ENCODE measurements at places on chromosomes 6 and 20.

- DNase-seq = no peak
Measured at GRCh38 chr20:59809630-59810448, 123.6 kb downstream of the SYCP2 start.

DNA sequence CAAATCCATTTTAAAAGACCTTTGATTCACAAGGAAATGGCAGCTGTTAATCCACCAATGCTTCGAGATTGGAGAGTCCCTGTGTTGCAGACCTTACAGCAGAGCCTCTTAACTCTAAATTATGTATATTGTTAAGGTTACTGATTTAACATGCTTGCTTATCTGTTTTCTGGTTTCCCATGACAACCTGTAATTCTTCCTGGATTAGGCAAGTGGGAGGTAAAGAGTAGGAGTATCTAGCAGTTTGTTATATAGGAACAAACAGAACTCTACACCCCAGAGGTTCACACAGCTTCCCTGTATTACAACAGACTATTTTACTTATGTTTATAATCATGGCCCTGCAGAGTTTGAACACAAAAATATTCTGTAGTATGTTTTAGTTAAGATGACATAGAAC, 39.5 kb downstream of the NKX2-4 start:
- DNase-seq = no peak

- DNase-seq = no peak
Measured at GRCh38 chr6:24719125-24719971, at the start of gene C6orf62. Gene C6orf62, minus strand, starts transcription at chr6:24719154. Its CDS starts 486 bp downstream, at chr6:24718668.

DNA sequence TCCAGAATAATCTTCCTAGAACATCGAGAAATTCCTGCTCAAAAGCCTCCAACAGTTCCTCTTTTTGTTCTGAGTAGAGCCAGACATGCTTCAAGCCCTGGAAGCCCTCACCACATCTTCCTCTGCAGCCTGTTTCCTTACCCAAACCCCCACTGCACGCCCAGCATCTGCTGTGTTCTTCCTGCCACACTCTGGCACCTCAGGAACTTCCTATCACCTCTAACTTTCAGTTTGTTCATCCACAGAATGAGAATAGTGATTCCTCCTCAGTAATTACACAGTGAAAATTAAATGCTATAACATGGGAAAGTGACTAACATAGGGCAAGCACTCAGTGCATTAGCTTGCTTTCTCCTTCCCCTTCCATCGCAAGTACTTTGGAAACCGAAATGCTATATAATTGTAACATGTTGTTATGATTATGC, 26.3 kb downstream of the C6orf89 start:
- no peak for DNase-seq

GRCh38 chr6:152380351-152380767, 256.8 kb downstream of the SYNE1 start:
- no peak for DNase-seq

- no peak for DNase-seq
Measured at GRCh38 chr20:22918286-22918983, 116.7 kb upstream of the SSTR4 start.

GRCh38 chr20:17327185-17328148, 100.6 kb downstream of the PCSK2 start:
- DNase-seq = no peak

GRCh38 chr6:13369591-13369990, 41.3 kb upstream of the TBC1D7 start:
- no peak for DNase-seq

DNA sequence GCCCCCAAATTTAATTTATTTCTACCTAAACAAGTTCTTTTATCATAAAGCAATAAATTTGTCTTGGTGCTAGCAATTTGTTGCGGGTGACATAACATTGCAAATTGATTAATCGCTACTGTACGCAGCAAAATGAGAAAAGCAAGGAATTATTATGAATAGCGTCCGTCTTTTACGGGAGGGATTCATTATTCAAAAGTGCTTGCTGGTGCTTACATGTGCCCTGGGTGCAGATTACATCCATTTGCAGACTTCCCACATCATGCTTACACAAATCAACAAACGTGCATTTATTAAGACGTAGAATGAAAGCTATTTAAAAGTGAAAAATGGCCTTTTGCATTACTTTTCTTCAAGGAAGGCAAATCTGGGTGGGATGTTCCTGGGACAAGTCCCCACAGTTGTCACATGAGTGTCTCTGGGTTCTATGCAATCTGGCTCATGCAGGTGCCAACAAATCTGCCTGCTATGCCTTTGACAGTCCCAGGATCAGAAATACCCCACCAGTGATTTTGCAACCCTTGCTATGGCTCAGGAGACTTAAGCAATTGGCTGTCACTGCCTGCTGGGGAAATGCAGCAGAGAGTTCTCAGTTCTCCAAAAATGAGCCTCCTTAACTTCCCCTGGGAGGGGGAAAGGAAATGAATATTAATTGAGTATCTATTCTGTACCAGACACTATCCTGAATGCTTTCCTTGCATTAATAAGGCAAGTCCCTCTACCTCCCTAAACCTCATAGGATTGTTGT, 30.1 kb upstream of the MAFB start:
- DNase-seq = no peak

DNA sequence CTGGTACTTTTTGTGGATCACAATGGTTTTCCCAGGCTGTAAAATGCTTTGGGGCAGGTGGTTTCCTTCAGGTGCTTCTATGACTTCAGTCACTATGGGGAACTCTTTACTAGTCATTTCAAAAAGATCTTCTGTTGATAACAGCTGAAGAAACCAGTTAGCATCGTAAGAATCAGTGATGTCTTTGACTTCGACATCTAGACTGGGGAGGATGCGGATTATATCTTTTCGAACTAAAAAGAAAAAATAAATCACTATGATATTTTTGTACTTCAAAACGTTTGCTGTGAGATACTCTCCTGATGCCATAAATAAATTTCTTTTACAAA, 87.2 kb downstream of the THEMIS start:
- no peak for DNase-seq

DNA sequence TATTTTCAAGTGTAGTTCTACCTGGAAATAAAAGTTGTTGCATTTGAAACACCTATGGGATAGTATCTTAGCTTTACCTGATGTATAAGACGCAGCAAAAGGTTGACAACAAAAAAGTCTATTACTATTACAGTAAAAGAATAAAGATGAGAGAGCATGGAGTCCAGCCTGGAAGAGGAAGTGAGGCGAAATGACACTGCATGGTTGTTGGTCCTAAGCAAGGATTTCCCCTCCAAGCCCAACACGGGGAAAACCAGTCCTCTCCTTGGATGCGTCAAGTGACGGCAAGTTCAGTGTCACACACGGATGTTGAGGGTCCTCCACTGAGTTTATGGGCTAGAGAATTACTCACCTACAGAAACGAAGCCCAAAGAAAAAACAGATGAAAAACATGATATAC, 51.7 kb downstream of the COL11A2 start:
- DNase-seq = no peak

GRCh38 chr20:47754388-47754715, 30.9 kb downstream of the SULF2 start:
- no peak for DNase-seq

GRCh38 chr6:92648364-92649086, 770.8 kb downstream of the EPHA7 start:
- no peak for DNase-seq

- no peak for DNase-seq
Measured at GRCh38 chr6:33716890-33717632, 5.6 kb upstream of the UQCC2 start.

DNA sequence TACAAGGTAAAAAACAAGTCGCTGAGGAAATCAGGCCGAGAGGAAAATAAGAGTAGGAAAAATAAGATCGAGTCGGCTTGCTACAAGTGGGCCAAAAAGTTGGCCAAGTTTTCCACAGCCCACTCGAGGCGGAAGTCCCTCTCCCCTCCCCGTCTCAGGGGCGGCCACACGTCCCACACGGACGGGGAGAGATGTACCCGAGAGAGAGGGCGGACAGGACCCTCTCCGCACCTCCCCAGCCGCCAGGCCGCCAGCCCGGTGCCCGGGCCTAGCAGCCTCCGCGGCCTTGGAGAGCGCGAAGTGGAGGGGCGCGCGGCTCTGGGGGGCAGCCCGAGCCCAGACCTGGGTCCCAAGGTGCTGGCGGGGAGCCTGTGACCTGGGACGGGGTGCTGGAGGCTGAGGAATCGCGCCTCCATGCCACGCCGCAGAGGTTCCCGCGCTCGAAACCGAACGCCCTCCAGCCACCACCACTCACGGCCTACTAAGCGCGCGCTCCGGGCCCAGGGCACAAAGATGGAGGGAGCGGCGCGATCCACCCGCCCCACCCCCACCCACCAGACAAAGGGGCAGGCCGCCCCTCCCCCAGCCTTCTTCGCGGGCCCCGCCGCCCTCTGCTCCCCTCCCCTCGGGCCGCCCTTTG, 1.9 kb upstream of the HMGA1 start:
- DNase-seq = no peak

- DNase-seq = no peak
Measured at GRCh38 chr20:1163653-1164052, 21.1 kb downstream of the TMEM74B start.

GRCh38 chr6:127914240-127914639, 13.4 kb upstream of the THEMIS start:
- DNase-seq = no peak

GRCh38 chr6:9979996-9980395, 434.9 kb downstream of the TFAP2A start:
- no peak for DNase-seq

- DNase-seq = no peak
Measured at GRCh38 chr20:59485576-59486454, 118.5 kb upstream of the PHACTR3 start.

GRCh38 chr20:63580796-63581461, 6.9 kb upstream of the HELZ2 start:
- DNase-seq = no peak

GRCh38 chr20:33334111-33334510, 51.1 kb downstream of the BPIFB1 start:
- no peak for DNase-seq

GRCh38 chr20:17969884-17970409, 1.1 kb downstream of the MGME1 start:
- no peak for DNase-seq

- no peak for DNase-seq
Measured at GRCh38 chr6:22766979-22767378, 197.6 kb downstream of the HDGFL1 start.

- no peak for DNase-seq
Measured at GRCh38 chr6:78523622-78524021, 343.7 kb upstream of the IRAK1BP1 start.

DNA sequence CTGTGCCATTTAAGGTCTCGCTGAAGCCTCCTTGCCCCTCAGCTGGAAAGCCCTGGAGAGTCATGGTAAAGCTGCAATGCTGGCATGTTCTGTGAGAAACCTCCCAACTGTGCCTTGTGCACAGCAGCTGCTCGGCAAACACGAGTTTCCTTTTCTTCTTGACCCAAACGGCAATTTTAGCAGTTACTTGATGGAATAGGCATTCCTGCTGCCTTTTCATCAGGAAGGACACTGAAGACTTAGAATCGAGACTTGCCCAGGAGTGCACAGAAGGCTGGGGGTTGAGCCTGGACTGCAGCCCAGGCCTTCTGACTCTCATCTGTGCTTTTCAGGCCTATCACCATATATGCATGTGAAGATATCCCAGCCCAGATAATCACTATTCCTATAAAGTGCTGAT, 28.7 kb upstream of the CLDN20 start:
- DNase-seq = no peak

DNA sequence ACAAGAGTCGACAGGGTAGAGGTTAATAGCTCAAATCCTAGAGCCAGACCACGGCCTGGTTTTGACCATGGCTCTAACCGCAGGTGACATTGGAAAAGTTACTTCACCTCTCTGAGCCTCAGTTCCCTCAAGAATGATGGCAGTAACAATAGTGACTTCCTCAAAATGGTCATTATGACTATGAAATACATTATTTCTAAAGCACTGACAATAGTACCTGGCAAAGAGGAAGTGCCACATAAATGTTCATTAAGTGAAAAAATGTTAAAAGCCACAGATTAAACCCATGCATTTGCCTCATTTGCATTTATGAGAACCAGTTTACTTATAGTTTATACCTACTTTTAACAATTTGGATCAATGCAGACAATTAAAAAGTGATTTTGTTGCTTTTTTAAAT, 12.3 kb downstream of the BTBD3 start:
- DNase-seq = no peak

DNA sequence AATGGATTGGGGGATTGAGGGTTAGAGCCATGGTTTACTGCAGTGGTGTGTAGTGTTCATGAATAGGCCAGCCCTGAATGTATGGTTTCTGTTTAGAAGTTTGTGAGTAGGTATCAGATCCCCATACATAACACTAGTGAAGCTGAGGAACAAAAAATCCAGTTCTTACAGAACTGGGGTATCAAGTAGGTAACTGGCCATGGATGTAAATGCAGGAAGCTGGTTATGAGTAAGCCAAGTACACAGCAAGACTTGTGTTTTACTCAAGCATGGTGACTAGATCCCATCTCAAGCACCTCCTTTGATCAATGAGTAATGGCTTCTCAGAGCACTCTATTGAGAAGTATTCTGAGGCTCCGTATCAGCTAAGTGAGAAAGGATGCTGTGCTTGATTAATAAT, 613.7 kb upstream of the FLRT3 start:
- DNase-seq = no peak

DNA sequence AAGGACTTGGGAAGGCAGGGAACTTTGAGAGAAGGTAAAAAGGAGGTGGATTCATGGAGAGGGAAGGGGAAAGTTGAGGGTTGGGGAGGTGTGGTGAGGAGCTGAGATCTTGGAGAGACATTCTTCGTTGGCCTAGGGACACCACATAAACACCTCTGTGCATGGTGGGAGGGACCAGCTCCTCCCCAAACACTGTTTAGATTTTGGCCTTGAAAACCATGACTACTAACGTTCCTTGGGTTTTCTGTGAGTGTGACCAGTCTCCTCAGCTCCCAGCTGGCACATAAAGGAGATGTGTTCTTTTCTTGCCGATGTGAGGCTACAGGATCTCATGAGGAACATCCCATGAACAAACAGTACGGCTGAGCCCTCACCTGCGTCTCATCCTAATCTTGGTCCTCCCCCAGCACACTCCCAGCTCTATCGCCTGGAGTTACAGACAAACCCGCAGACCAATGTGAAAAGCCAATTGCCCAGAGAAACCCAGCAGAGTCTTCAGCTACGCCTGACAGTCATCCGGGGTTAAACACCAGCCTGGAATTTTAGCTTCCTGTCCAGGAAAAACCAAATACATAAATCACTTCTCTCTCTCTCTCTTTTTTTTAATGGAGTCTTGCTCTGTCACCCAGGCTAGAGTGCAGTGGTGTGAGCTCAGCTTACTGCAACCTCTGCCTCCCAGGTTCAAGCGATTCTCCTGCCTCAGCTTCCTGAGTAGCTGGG, 22.0 kb upstream of the DDR1 start:
- DNase-seq = no peak

DNA sequence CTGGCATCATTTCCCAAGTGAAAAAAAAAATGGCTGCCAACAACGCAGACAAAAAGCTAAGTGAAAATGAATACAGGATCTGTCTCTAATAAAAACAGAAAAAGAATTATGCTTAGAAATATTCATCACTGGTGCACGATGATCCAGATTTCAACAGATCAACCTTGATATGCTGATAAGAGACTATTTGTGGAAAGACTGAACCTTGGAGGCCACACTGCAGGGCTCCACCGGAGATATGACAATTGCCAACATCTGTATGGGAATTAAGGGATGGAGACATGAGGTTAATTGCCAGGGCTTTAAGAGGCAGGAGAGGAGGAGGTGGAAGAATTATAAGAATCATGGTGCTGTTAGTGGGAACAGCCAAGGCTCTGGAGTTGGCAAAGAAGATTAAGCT, 48.3 kb downstream of the PFDN4 start:
- no peak for DNase-seq

- DNase-seq = no peak
Measured at GRCh38 chr6:169691260-169691659, 10.6 kb downstream of the WDR27 start.

Data from GM19239 (cell line).